ENCODE measurements at places on chromosomes 3 and 15. TPM values are rescaled to one million over a fixed set of nuclear protein-coding genes. Genes with fewer than 3 reads are reported as not detected.

- H3K36me3 ChIP-seq: no peaks in the 10 kb centered on the region
- no peaks in the 10 kb centered on the region for H3K27me3 ChIP-seq
- H3K4me1 ChIP-seq: no peaks in the 10 kb centered on the region
These were observed 16.9 kb downstream of the C3orf22 start for GRCh38 chr3:126541628-126542339.

GRCh38 chr3:48881652-48882114 lies 17.0 kb downstream of the SLC25A20 start:
- H3K4me1 ChIP-seq: peaks cover 4% of the 10 kb centered on the region
- H3K27me3 ChIP-seq: no peaks in the 10 kb centered on the region
- peaks cover 28% of the 10 kb centered on the region for H3K36me3 ChIP-seq
- DNase-seq: no peak

DNA sequence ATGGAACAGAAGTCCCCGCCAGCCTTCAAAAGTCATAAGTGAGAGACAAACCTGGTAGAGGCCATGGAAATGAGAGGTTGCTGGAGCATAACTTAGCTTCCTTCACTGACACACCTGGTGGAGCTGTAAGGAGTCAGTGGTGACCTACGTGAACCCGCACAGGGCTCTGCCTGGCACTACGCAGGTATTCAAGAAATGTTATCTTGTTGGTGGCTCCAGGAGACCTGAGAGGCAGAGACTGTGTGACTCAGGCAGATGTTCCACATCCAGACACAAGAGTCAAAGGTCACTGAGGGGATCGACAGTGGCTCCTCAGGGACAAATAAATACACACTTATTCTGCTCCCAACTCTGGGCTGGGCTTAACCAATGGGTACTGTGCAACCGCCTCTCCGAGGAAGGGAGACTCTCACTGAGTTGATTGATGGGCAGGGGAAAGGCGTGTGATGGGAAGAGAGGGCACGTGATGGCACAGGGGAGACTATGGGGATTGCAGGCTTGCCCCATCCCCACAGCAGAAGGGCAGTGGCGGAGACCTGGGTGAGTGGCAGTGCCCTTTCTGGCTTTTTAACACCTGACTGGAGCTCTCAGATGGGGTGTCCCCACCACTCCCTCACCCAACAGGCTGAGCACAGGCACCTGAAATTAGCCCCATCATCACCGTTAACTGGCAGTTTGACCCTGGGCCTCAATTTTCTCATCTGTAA lies 111.7 kb upstream of the SMAD3 start:
- H3K36me3 ChIP-seq: no peaks in the 10 kb centered on the region
- no peak overlapping the region for H3K4me3 ChIP-seq
- no peak overlapping the region for H3K27ac ChIP-seq
- DNase-seq: no peak
- H3K4me1 ChIP-seq: peaks cover 3% of the 10 kb centered on the region

DNA sequence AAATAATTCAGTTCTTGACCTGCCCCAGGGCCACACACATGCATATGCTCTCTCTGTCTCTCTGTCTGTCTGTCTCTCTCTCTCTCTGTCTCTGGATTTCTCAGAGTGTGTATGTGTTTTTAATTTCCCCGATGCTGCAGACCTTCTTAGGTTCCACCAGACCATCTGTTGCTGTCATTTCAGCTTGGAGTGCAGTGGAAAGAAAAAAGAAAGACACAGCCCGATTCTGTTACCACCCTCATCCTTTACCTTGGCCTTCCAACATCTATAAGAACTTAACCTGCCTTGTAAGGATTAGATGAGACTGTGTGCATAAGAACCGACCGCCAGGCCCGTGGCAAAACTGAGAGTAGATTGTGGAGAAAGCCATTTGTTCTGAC lies 9.7 kb upstream of the PGPEP1L start:
- peaks cover 8% of the 10 kb centered on the region for H3K4me1 ChIP-seq
- no peaks in the 10 kb centered on the region for H3K36me3 ChIP-seq
- no peak overlapping the region for H3K27ac ChIP-seq
- H3K4me3 ChIP-seq: no peak overlapping the region
- no peaks in the 10 kb centered on the region for H3K27me3 ChIP-seq

GRCh38 chr15:89414571-89414970 lies 79.9 kb upstream of the POLG start:
- peaks cover 85% of the 10 kb centered on the region for H3K27me3 ChIP-seq
- H3K27ac ChIP-seq: no peak overlapping the region
- H3K4me3 ChIP-seq: no peak overlapping the region
- DNase-seq: no peak

- no peaks in the 10 kb centered on the region for H3K4me1 ChIP-seq
- H3K27ac ChIP-seq: no peak overlapping the region
- no peak overlapping the region for H3K4me3 ChIP-seq
These were observed 41.3 kb downstream of the METTL6 start for GRCh38 chr3:15385901-15386653.

GRCh38 chr3:62027796-62028195 lies 345.6 kb downstream of the FEZF2 start:
- H3K4me1 ChIP-seq: no peaks in the 10 kb centered on the region
- no peaks in the 10 kb centered on the region for H3K36me3 ChIP-seq
- H3K27ac ChIP-seq: no peak overlapping the region

GRCh38 chr15:40405501-40406381 lies at the start of gene IVD:
IVD (plus strand) TSS chr15:40405795; CDS start chr15:40405828, 33 bp downstream.
- no peaks in the 10 kb centered on the region for H3K27me3 ChIP-seq
- peaks cover 20% of the 10 kb centered on the region for H3K4me1 ChIP-seq
- DNase-seq: peak; percentile 93
- H3K27ac ChIP-seq: peak within 1 kb of the TSS; percentile 54

PLA2G4E gene
- not detected for total RNA-seq

PIGZ gene
- 2.2 TPM for total RNA-seq

FEZF2 gene
- not detected for total RNA-seq

MAP6D1 gene
- total RNA-seq: not detected

DOCK3 gene
- 2.4 TPM for total RNA-seq

UPK1B gene
- not detected for total RNA-seq
